Subcutaneous preadipocyte (primary cell): ENCODE measurements at places on chromosomes 6 and 20. TPM values are rescaled to one million over a fixed set of nuclear protein-coding genes. Genes with fewer than 3 reads are reported as not detected.

The ID4 gene
- total RNA-seq: 0.37 and 0.59 TPM in 2 replicates

The TNFRSF6B gene
- 8.2 and 10.7 TPM in 2 replicates for total RNA-seq

The CDC25B gene
- total RNA-seq: 66.9 and 91.1 TPM in 2 replicates

The RARS2 gene
- 27.6 and 29.1 TPM in 2 replicates for total RNA-seq

The RNF8 gene
- total RNA-seq: 19.5 and 20.3 TPM in 2 replicates

The CASS4 gene
- under 0.01 and 0.20 TPM in 2 replicates for total RNA-seq

The MOXD1 gene
- 14.3 and 43.4 TPM in 2 replicates for total RNA-seq

The MYBL2 gene
- total RNA-seq: 8.8 and 12.1 TPM in 2 replicates

The AFDN gene
- total RNA-seq: 35.3 and 80.0 TPM in 2 replicates

The COL12A1 gene
- total RNA-seq: 25.7 and 151 TPM in 2 replicates

The PRPF6 gene
- total RNA-seq: 52.9 and 57.7 TPM in 2 replicates

The ALDH5A1 gene
- 0.37 and 0.39 TPM in 2 replicates for total RNA-seq

The CFB gene
- 6.3 and 10.7 TPM in 2 replicates for total RNA-seq

The SPATA25 gene
- total RNA-seq: 1.4 and 1.5 TPM in 2 replicates

The OPRM1 gene
- total RNA-seq: not detected in 2 replicates

The FILIP1 gene
- under 0.01 and 0.37 TPM in 2 replicates for total RNA-seq

The SLC52A3 gene
- total RNA-seq: not detected in 2 replicates

The FNDC1 gene
- total RNA-seq: 0.20 and 0.37 TPM in 2 replicates

The TTBK1 gene
- under 0.01 TPM in 1 of 2 replicates, not detected in the other for total RNA-seq

The GSTA1 gene
- not detected in 2 replicates for total RNA-seq

The APCDD1L gene
- 1.8 and 3.9 TPM in 2 replicates for total RNA-seq

The MAFB gene
- 4.7 and 7.0 TPM in 2 replicates for total RNA-seq

The MAPK14 gene
- 59.9 and 71.0 TPM in 2 replicates for total RNA-seq

The RFX6 gene
- total RNA-seq: not detected in 2 replicates

The FAXC gene
- 0.20 and 0.37 TPM in 2 replicates for total RNA-seq

The FAM83D gene
- total RNA-seq: 15.8 and 28.7 TPM in 2 replicates

The DIDO1 gene
- 29.8 and 47.1 TPM in 2 replicates for total RNA-seq

The LINC00237 gene
- not detected in 2 replicates for total RNA-seq

The RIPK1 gene
- 13.2 and 15.8 TPM in 2 replicates for total RNA-seq

The MUCL3 gene
- not detected in 2 replicates for total RNA-seq

The SCRT2 gene
- not detected in 2 replicates for total RNA-seq

The KHDC1 gene
- total RNA-seq: 2.5 and 2.6 TPM in 2 replicates

The ZBTB46 gene
- under 0.01 and 0.98 TPM in 2 replicates for total RNA-seq

The JPH2 gene
- total RNA-seq: under 0.01 and 0.20 TPM in 2 replicates

The RAB44 gene
- total RNA-seq: under 0.01 TPM in 1 of 2 replicates, not detected in the other

The GATA5 gene
- total RNA-seq: not detected in 2 replicates

The ZC3H12D gene
- under 0.01 and 0.37 TPM in 2 replicates for total RNA-seq

The DACT2 gene
- total RNA-seq: not detected in 2 replicates

The SLC35D3 gene
- total RNA-seq: not detected in 2 replicates

The PSMB9 gene
- total RNA-seq: 10.8 and 18.4 TPM in 2 replicates
